Uterus (tissue), 4 donors: ENCODE measurements at places on chromosomes 2 and 18. TPM values are rescaled to one million over a fixed set of nuclear protein-coding genes. Genes with fewer than 3 reads are reported as not detected.

Gene TDRD15
- not detected for total RNA-seq

Gene ABCG5
- total RNA-seq: not detected

Gene ATF2
- total RNA-seq: 83.8 TPM

Gene PLEKHH2
- 94.8 TPM for total RNA-seq

Gene RAB27B
- total RNA-seq: 51.2 TPM

Gene DPYSL5
- total RNA-seq: not detected

Gene RAD51AP2
- not detected for total RNA-seq

Gene UPP2
- not detected for total RNA-seq

Gene IL36B
- not detected for total RNA-seq

Gene CDH20
- total RNA-seq: not detected

Gene SERPINB13
- not detected for total RNA-seq
